ENCODE measurements at places on chromosomes 16 and 17.

DNA sequence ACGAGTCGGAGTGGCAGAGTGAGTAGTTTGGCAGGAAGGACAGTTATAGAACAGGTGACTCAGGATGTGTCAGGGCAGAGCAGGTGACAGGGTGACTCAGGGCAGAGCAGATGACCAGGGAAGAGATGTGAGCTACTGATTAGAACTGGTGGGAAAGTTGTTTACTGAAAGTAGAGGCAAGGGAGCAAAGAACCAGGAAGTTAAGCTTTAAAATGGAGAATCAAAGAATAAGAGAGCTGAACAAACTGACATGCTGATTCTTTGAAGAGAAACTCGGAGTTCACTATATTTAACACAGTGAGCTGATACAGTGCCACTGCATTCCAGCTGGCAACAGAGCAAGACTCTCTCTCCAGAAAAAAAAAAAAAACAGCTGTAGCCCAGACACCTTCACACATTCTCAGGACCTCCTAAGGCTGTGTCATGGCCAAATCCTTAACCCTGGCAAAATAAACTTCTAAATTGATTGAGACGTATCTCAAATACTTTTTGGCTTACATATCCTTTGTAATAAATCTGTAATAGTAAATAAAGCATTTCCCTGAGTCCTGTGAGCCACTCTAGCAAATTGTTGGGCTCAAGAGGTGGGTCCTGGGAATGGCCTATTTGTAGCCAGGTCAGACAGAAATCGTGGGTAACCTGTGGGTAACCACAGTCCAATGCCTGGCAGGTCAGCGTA, 12.3 kb upstream of the UBE2I start:
- peak; percentile 41 for DNase-seq

DNA sequence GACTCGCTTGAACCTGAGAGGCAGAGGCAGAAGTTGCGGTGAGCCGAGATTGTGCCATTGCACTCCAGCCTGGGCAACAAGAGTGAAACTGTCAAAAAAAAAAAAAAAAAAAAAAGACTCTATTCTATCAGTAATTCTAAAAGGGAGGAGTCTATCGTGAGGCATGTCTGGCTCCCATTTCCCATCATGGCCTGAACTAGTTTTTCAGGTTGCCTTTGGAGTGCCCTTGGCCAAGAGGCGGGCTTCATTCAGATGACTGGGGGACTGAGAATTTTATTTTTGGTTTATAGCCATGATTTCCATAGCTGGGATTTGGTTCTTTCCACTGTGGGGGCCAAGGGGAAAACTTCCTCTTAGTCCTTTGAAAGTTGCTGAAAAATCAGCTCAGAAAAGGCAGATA, 3.5 kb upstream of the SNX29 start:
- no peak for DNase-seq

GRCh38 chr16:1960665-1961630, 1.6 kb downstream of the NDUFB10 start:
- DNase-seq: peak; percentile 40

DNA sequence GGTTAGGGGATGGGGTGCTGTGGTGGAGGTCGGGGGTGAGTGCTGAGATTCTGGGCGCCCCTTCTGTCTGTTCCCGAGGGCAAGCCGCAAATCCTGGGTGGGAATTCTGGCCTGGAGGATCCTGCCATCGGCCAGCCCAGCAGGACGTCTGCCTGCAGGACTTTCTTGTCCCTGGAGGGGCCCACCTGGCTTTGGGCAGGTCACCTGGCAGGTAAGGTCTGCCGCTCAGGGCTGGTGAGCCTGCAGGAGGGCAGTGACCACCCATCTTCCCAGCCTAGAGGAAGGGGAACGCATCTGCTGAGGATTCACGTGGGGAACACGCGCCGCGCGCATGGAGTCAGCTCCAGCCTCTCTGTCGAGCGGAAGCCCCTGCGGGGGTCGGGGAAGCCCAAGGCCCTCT, 5.4 kb downstream of the RNF222 start:
- no peak for DNase-seq

DNA sequence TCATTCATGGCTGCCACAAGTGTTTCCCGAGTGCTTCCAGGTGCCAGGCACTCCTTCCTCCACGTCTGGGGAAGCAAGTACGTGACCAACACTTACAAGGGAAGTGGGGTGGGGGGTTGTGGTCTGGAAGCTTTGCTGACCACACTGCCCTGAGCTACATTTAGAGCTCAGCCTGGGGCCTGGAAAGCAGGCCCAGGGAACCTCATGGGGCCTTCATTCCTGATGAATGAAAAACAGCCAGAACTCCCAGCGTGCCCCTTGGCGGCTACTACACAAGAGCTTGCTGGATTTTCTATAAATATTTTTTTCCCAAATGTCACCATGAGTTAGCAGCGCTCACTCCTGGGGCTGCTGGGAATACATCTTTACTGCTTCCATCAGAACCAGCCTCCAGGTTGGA, 73.3 kb downstream of the ABCC12 start:
- DNase-seq: peak; percentile 68

GRCh38 chr16:12971241-12971640, 69.8 kb downstream of the SHISA9 start:
- peak; percentile 61 for DNase-seq

Data from astrocyte of the hippocampus (primary cell).